T follicular helper cell (primary cell): ENCODE measurements at places on chromosomes 6 and 20.

GRCh38 chr6:36386495-36387439, 702 bp downstream of the ETV7 start:
- no peak for DNase-seq

DNA sequence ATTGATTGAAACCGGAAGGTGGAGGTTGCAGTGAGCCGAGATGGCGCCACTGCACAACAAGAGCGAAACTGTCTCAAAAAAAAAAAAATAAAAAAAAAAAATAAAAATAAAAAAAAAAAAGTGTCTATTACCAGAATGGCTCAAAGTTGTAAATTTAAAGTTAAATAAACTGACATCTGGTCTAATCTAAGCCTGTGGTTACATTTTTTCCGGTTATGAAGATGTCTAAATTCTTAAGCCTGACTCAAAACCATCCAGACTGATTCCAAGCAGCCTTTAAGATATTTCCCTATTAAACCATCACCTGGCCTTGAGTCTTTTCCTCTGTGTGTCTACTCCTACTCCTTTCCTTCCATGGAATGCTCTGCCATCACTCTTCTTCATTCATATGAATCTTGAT, 371.7 kb upstream of the RUNX2 start:
- DNase-seq = no peak

DNA sequence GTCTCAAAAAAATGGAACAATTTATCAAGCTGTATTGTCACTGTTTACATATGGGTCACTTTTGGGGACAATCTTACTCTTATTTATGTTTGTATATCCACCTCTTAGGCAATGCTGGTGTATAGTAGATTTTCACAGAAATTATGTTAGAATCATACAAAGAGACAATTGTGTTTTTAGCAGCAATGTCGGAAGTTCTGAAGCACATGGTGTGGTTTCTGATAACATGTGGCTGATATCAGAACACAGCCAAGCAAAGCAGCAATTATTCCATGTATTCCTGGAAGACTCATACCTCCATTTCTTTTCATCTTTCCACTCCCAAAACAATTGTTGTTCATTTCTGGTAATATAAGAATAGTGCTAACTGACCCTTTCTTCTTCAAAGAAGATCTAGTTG, 17.5 kb upstream of the LOC128125822 start:
- DNase-seq = no peak

GRCh38 chr6:15534974-15535373, 127.9 kb downstream of the DTNBP1 start:
- no peak for DNase-seq

DNA sequence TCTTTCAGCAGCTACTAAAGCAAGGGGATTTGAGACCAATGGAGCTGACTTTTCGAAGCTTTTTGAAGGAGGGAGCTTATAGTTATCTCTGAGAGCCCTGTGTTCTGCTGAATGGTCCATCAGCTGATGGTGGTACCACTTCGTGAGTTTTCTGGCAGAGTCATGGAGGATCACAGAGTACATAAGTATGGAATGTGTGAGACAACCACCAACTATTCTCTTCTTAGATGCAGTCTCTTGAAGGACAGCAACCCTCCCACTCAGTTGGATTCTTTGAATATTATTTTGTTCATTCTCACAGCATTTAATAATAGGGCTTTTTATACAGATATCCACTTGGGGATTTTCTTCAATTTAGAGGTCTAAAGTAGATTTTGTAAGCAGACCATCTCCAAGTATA, 75.3 kb downstream of the ELOVL2 start:
- no peak for DNase-seq

GRCh38 chr20:618980-619379, 8.9 kb upstream of the TCF15 start:
- DNase-seq = no peak

DNA sequence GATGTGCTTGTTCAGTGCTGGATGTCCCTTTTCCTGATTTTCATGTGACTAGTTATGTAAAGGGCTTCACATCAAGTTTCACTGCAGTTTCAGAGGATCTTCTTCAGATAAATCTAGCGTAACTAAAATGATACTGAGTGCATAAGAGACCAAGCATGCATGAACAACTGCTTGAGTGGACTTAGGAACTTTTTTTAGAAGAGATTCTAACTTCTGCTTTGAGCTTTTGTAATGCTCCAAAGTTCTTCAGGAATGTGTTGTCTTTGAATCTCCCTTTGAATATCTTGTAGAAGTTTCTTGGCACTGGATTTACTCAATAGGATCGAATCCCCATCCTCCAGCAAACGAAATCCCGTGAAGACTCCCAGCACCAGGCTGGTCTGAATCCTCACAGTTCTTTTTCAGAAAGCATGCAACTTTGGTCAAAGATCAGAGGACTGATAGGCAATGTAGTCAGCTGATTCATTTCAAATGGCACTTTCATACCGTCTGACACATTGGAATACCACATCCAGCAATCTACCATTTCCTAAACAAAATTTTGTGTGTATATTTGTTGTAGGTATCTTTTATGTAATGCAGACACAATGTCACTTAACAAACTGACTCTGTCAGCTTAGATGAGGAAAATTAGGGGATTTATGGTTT, 33.2 kb downstream of the ENPP1 start:
- no peak for DNase-seq

DNA sequence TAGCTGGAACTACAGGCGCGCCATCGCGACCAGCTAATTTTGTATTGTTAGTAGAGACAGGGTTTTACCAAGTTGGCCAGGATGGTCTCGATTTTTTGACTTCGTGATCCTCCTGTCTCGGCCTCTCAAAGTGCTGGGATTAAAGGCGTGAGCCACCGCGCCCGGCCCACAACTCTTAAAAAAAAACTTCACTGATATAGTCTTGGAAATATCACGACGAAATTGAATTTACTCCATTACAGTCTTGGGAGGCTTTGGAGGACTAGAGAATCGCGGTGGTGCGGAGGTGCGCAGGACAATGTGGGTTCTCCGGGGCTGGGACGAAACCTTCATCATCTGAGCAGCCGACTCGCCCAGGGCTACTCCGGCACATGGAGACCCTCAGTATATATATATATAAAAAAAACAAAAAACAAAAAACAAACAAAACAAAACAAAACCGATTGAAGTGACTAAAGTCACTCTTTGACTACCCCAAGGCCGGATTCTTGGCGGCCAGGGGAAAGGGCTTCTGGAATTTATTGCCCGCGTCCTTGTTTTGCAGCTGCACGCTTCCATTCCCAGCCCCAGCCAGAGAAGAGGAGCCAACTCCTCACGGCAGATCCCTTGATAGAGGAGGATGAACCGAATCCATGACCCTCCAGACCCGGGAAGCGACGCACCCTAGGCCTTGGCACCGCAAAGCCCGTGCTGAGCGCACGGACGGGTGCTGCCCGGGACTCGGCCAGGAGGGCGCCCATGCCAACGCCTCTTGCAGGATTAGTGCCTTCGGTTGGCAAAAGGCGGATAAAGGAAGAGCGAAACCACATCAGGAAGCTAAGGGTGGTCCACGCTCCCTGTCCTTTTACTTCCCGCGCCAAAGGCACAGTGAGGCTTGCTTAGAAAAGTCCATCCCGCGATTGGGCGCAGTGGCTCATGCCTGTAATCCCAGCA, 1.7 kb upstream of the GCM2 start:
- no peak for DNase-seq

DNA sequence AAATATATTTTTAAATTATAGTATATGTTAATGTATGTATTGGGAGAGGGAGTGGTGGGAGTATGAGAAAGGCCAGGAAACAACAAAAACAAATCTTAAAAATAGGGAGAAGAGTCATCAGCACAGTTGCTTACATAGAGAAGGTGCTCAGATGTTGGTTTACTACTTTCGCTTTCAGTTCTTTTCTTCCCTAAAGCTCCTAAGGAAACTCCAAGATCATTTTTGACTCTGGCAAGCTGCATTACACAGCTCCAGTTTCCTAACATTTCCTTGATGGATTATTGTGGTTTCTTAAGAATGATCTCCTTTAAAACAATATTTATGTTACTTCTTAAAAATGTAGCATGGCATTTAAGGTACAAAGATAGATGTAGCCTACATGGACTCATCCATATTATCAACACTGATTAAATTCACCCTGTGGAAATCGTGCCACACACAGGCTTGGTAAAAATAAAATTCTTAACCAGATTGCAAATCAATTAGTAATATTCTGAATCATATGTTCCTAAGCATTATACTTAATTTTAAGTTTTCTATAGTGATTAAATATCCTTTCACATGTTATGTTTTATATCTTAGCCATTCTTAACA, 118.0 kb upstream of the MAN1A1 start:
- DNase-seq = no peak

DNA sequence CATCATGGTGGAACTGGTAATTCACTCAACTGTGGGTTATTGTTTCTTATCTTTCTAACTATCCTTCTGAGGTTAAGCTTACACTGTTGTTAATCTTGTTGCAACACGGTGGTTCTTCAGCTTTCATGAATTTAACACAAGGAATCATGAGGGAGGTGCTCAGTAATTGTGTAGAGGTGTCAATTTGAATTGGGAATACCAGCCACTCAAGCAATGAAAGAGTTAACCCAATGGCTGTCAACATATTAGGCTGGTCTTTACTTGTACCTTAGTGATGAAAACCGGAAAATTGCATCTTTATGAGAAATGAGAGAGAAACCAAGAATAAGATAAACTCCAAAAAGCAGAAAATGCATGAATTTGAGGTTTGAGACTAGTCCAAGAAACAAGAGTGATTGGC, 95.7 kb downstream of the HS3ST5 start:
- no peak for DNase-seq

DNA sequence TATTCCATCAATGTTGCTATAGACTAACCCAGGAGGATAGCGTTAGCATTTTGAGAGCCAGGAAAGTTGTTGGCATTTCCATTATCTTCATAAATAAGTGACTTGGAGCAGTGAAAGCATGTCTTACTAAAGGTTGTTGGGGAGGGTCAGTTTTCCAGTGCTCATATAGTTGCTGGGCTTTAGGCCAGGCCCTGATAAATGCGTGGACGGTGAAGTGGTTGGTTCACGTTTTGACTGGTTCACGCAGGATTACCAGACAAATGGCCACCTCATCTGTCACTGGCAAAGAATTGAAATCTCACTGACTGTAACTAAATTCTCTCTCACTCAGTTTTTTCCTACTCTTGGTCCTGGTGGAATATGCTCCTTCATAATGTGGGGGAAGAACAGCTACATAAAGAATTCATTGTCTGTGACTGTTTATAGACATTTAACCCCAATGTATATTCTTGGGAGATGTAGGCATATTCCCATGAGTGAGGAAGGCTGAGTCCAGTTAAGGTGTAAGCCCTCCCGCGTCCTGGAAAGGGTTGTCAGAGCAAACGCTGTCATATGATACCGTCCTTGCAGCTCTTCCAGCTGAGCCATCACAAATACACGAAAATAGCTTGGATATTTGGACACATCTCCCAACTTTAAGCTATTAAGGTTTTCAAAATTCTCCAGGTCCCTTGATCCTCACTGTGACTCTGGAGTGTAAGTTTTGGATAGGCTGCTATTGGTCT, 27.8 kb downstream of the LRRC1 start:
- DNase-seq = no peak

DNA sequence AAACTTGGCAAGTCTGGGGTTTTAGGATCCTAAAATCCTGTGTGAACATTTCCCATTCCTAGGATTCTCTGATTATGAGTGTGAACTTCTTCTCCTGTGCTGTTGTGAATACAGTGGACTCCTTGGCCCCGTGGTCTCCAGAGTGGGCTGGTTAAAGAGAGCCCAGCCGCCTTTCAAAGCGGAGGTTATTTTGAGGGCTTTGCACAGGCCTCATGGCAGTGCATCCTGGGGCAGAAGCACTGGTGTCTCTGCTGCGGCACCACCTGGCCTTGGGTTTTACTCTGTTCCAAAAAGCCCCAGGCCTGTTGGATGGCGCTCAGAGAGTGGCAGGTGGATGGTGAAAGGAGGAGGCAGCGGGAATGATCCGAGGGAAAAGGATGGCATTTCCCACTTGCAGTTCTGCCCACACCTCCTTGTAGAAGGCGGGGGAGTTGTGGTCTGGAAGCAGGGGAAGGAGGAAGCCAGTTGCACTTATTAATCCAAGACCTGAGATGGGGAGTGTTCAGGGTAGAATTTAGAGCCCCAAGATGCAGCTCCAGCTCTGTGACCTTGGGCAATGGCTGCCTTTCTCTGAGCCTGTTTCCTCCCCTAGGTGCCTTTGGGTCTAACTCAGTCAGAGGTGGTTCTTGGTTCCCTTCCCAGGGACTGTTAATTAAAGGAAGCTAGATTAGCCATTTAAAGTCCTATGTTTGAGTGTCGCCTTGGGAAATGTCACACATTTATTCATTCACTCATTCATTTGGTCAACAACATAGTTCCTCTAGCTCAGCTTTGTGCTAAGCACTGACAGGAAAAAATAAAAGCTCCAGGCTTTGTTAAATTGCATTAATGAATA, 22.4 kb downstream of the MMP24 start:
- DNase-seq = no peak

DNA sequence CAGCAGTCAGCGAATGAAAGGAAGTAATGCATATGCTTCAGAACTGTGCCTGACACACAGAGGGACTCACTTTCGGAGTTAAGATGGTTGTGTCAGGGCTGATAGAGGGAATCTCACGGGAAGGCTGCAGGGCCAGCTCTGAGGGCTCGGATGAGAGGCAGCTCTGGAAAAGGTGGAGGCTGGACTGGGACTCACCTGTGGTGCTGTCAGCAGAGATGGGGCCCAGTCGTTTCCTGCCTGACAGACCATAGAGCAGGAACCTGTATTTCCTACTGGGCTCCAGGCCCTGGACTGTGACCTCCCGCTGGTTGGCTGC, 9.3 kb downstream of the CYP21A2 start:
- DNase-seq = no peak

DNA sequence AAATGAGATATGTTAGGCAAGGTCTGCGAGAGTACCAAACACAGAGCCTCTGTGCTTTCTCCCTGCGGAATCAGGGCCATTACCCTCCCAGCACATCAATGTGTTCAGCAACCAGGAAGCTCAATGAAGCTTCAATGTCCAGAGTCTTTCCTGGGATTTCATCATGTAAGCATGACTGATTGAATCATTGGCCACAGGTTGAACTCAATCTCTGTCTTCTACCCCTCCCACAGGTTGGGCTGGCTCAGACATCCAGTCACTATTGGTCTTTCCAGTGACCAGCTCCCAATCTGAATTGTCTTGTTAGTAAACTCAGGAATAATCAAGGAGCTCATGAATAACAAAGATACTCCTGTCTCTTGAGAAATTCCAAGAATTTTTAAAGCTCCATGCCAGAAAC, 2.7 kb upstream of the DTD1 start:
- no peak for DNase-seq

- no peak for DNase-seq
Observed at GRCh38 chr6:19472850-19473249, 364.3 kb upstream of the ID4 start.
